Esophagus muscularis mucosa (tissue), 4 donors: ENCODE measurements at places on chromosomes 6 and 20. TPM values are rescaled to one million over a fixed set of nuclear protein-coding genes. Genes with fewer than 3 reads are reported as not detected.
A peak's percentile ranks its signal among the peaks of the same experiment; 100 is the strongest.

GRCh38 chr6:11428371-11428770 is 109.2 kb upstream of the TMEM170B start:
- peak; percentile 83 for DNase-seq

- DNase-seq = no peak
Measured at GRCh38 chr20:4661191-4661590, 60.5 kb upstream of the PRND start.

GRCh38 chr20:8175741-8176675 is 43.9 kb downstream of the PLCB1 start:
- no peak for DNase-seq

GRCh38 chr6:136893187-136893586 is 28.9 kb upstream of the SLC35D3 start:
- no peak for DNase-seq

GRCh38 chr6:165986311-165986913 is 181.2 kb downstream of the TBXT start:
- DNase-seq = no peak

DNA sequence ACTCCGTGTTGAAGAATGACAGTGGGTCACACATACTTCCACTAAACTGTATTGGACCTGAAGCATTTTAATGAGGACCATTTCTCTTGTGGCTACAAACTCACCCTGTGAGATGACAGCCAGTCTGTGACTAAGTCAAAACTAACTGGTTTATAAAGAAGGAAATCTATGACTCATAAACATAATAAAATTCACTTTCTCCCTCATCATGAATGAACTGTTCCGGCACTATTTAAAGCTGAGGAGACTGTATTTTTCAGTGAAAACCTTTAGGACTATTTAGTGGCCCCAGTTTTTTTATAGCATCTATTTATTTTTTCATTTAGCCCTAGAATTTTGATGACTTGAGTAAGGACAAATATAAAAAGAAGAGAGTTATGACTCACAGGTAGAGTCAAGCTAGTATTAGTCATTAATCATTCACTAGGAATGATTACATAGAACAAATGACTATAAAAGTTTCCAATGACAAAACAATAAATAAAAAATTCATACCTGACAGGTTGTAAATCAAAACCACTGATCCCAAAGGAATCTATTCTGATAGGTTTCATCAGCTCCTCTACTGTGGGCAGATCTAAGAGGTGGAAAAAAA is 34.2 kb downstream of the CEP162 start:
- DNase-seq = no peak

GRCh38 chr6:44474643-44475042 is 87.1 kb downstream of the CDC5L start:
- DNase-seq = no peak

DNA sequence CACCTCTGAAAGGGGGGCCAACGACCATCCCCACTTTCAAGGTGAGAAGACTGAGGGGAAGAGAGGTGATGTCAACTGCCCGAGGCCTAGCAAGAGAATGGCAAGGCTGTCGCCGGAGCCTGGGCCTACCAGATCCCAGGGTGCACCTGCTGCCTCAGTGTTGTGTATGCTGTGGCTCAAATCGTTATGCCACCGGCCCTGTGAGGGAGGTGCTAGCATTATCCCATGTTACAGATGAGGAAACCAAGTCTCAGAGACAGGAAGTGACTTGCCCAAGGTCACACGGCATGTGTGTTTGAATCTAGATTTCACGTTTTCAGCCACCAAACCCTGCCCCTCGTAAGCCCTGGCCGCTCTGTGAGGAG is 152.5 kb downstream of the CEBPB start:
- DNase-seq = no peak

- DNase-seq = no peak
Measured at GRCh38 chr6:124958149-124958548, 4.1 kb upstream of the RNF217 start.

DNA sequence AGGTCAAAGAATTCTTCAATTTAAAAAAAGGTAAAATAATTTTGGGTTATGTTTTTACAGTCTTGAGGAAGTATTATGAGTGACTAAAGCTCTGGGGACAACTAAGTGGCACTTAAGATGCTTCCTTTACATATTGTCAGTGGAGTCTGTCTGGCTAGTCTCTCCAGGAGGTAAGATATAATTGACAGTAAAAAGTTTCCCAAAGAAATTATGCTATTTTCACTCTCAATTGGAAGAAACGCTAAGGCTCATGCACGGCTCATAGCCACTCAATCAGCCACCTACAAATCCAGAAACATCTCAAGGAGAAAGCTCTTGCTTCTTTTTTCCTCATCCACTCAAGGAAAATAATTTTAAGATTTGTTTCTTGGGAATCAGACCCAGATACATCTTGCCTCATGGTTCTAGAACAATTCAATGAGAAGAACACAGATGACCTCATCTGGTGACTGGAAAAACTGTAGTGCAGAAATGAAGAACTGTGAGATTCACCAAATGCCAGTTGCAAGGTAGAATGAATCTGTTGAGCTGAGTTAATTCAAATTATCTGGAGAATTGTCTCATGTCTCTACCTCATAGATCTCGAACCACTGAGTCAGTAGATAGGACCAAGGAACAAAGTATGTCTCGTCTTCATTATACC is 252.9 kb downstream of the TPBG start:
- DNase-seq = no peak

DNA sequence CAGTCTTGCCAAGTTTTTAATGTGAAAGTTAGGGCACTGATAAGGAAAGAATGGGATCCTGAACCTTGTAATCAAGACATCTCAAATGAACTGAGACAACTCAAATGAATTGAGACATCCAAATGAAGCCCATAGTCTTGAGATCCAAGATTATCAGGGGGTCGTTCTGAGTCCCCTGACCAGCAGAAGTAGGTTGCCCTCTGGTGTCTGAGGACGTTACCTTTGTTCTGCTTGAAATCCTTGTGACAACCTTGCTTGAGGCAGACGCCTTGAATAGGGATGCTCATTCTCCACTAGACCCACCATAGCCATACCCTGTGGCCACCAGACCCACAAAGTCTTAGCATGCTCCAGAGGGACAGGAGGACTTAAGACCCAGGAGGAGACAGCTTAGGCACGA is 37.7 kb downstream of the ZBTB9 start:
- DNase-seq = no peak

GRCh38 chr20:34209111-34209510 is 32.1 kb upstream of the ASIP start:
- DNase-seq = peak; percentile 86

The TNNC2 gene
- total RNA-seq = 3.1 TPM

The SRMS gene
- total RNA-seq = not detected

The HUS1B gene
- 1.7 TPM for total RNA-seq

The CHMP4B gene
- 105 TPM for total RNA-seq

The LAMP5 gene
- 0.17 TPM for total RNA-seq

The JPH2 gene
- total RNA-seq = 314 TPM

The CD24 gene
- total RNA-seq = 1.1 TPM
